ENCODE measurements at places on chromosomes 1 and 21.

- no peak for DNase-seq
Measured at GRCh38 chr1:51303751-51304251, 26.6 kb downstream of the TTC39A start.

GRCh38 chr1:169107603-169108208 is 1.2 kb downstream of the ATP1B1 start:
- DNase-seq, result no peak

- DNase-seq, result no peak
Measured at GRCh38 chr1:18400347-18401102, 80.2 kb upstream of the KLHDC7A start.

DNA sequence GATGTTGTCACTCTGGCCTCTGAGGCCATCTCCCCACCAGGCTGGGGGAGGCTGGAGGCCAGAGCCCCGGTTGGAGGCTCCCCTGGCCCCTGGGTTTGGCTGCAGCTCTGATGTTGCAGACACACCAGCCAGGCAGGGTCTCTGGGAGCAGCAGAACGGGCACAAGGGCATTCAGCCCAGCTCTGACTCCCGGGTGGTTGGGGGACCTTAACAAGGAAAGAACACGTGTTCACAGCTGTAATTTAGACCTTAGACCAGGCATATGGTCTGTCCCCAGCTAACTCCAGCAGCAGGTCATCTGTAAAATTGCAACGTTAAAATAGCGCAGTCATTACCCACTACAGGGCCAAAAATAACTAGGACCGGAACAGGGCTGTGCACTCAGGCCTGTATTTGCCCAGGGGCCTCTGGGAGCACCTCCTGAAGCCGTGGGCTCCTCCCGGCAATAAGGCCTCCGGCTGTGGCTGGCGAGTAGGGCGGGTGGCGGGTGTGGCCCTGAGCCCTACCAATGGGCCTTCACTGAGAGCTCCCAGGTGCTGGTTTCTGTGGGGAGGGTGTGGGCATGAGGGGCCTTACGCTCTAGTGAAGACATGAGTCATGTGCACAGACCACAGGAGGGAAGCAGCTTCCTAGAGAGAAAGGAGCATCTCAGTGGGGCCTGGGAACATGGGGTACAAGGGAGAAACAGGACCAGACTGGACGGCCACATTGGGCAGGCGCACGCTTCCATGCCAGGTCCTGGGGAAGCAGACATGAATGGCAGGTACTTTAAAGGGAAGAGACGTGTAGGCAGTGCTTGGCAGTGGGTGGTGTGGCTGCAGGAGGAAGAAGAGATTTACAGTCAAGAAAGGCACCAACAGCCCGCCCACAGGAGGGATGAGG is 6.1 kb downstream of the LDLRAP1 start:
- no peak for DNase-seq

DNA sequence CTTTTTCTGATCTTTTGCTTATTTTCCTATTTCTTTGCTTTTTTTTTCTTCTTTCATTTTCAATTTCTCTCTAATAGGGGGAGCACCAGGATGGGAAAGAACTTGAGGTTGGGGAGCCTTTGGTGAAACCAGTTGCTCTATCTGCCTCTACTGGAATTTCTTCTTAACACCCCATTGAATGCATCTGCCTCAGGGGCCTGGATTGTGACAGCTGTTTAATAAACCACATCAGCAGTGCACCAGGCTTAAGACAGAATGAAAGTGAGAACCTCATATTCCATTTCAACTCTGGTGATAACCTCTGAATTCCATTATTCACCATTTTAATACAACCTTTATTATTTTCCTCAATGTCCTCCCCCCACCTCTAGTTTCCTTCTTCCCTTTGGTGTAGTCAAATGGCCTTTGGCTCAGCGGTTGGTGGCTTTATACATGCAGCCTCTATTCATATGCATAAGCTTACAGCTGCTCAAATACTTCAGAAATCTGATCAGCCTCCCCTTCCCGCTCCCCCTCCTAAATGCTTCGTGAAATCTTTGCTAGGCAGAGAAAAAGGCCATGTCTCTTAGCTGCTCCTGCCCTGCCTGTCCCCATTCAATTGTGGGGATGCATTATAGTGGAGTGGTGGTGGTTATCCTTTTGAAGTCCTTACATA is 537.3 kb upstream of the PLXNA2 start:
- DNase-seq, result peak; percentile 92

DNA sequence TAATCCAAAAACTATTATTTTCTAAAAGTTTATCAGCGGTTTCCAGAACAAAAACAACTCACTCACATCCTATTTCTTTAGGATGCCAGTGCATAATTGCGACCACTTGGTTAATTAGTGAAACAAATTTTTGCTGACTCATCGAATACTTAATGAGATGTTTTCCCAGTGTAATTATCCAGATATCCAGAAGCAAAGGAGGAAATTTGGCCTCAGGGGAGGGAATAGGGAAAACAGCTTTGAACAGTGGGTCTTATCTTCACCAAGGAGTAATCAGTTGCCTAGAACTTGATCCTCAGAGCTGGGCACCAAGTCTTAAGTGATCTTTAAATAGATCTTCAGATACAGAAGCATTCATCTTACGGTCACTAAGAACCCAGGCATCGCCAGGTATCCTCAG is 24.3 kb downstream of the STYXL2 start:
- DNase-seq, result no peak

DNA sequence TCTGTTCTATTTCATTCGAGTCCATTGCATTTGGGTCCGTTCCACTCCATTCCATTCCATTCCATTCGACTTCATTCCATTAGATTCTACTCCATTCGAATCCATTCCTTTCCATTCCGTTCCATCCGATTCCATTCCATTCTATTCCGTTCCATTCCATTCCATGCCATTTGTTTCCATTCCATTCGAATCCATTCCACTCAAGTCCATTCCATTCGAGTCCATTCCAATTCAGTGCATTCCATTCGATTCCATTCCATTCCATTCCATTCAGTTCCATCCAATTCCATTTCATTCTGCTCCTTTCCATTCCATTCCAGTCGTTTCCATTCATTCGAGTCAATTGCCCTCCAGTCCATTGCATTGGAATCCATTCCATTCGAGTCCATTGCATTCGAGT is 2603.7 kb upstream of the TPTE start:
- DNase-seq, result no peak

- no peak for DNase-seq
Measured at GRCh38 chr21:26391166-26391565, 181.9 kb downstream of the CYYR1 start.

DNA sequence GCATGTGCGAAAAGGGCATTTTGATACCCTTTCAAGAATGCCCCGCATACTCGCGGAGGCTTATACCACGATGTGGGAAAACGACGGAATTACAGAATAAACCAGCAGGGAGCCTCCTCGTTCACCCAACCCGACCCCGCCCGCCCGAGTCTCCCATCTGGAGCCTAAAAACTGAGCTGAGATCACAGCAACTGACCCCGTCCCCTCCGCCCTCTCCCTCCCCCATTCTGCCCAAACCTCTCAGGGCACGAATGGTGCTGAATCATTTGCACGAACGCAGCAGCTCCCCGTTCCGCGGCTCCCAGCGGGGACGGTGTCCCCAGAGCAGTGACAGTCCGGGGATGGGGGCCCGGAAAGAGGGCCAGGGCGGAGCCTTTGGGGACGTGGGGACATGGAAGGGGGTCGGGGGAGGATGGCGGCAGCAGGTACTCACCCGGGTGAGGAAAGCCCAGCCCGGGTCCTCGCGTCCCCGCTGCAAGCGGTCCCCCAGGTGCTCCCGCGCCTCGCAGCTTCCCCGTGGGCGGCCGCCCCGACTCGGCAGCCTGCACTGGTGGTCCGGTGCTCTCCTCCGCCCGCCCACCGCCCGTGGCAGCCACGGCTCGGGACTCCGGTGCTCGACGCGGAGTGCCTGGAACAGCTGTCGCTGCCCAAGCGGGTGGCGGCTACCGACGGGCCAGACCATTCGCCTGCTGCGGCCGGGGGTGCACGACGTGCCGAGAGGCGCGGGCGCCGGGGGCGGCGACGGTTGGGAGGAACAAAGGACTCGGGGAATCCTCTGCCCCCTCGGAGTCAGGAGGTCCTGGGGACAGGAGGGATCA is at the start of gene TTLL7:
TSS of gene TTLL7 (minus strand) at position 635 of the 818 bp plus-strand sequence. CDS start 46,921 bp downstream, outside the sequence.
- no peak for DNase-seq
